NB4 (cell line): ENCODE measurements at places on chromosomes 6 and 20.

- DNase-seq: no peak
Measured at GRCh38 chr6:165698868-165699267, 35.8 kb upstream of the PDE10A start.

DNA sequence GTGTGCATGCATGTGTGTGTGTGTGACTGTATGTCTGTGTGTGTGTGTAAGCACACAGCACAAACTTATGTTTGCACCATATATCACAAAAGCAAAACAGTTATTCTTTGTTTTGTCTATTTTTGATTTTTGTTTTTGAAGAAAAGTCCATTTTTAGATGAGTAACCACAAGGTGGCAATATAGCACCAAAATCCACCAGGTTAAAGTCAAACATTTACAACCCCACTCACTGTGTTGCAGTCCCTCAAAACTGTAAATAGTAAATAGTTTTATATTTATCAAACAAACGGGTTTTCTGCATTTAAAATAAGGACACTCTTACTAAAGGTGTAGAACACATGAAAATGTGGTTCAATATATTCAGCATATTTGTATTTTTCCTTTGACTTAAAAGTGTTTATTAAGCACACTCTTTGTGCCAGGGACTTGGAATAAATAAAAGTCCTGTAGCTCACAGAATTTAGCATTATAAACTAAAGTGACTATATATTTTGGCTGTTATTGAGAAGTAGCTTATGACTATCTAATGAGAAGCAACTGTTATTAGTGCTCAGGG lies 118.5 kb downstream of the GFRAL start:
- peak; percentile 44 for DNase-seq

GRCh38 chr6:161660666-161661571 lies 387.1 kb upstream of the AGPAT4 start:
- DNase-seq: peak; percentile 31

GRCh38 chr6:127865108-127865507 lies 35.8 kb downstream of the THEMIS start:
- DNase-seq: no peak

- DNase-seq: no peak
Measured at GRCh38 chr6:130600880-130601341, 226.3 kb upstream of the SMLR1 start.

GRCh38 chr20:63293871-63294535 lies 1.0 kb downstream of the COL20A1 start:
- DNase-seq: no peak

GRCh38 chr6:15255909-15256395 lies 10.1 kb downstream of the JARID2 start:
- DNase-seq: no peak

DNA sequence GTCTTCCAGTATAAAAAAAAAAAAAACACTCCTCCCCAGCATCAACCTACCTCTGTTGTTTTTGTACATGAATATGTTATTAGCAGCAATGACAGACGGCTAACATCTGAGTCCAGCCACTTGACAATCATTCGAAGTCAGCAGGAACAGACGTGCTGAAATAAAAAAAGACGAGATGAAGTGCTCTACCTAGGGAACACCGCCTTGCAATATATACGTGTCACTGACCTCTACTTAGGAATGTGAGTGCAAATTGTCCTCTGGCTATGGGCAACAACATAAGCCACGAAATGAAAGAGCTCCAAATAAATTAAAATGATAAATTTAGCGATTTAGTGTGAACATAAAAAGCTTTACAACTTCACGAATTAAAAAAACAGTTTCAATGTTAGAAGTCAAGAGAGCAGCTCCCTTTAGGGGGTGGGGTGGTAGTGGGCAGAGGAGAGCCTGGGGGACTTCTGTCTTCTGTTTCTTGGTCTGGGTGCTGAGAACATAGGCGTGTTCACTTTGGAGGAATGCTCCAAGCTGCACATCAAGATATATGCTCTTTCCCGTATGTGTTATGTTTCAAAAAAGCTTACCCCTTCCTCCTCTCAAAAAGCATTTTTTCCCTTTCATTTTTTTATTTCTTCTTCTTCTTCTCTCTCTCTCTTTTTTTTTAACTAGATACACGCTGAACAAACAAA lies 23.3 kb downstream of the EDN1 start:
- no peak for DNase-seq

GRCh38 chr6:43293698-43294097 lies 4.4 kb upstream of the SLC22A7 start:
- DNase-seq: no peak

- DNase-seq: peak; percentile 9
Measured at GRCh38 chr6:24357336-24358218, at the start of gene DCDC2. Gene DCDC2 (minus strand): TSS chr6:24358059. CDS start chr6:24357750, 309 bp downstream.

GRCh38 chr6:147958683-147959082 lies 384.0 kb upstream of the SASH1 start:
- no peak for DNase-seq

DNA sequence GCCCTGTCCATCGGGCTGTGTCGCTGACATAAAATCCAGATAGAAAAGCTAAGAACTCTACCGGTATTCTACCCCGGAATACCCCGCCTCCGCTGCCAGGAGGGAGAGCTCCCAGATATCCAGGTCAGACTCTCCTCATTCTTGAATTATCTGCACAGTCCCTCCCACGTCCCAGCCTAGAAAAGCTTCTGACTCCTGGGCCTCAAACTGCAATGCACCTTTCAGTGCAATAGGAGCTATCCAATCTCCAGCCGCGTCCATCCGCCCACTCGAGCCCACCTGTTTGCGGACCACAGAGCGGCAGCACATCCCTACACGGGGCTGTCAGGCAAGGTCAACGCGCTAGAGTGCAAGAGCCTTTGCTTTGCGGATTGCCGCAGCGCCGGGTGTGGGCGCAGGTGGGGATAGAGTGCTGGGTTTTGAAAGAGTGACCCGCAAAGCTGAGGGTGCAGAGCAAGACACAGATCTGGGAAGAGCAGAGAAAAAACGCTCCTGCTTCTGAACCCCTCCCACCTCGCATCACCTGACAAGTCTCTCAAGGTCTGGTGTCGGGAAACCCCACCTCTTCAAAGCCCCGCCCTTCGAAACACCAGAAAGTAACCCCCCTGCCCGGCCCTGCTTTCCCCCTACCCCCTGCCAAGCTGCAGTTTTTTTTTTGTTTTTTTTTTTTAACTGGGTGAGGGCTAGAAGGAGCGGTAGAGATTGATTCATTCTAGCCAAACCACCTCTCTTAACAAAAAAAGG lies 1.3 kb downstream of the TAPBP start:
- DNase-seq: peak; percentile 64

DNA sequence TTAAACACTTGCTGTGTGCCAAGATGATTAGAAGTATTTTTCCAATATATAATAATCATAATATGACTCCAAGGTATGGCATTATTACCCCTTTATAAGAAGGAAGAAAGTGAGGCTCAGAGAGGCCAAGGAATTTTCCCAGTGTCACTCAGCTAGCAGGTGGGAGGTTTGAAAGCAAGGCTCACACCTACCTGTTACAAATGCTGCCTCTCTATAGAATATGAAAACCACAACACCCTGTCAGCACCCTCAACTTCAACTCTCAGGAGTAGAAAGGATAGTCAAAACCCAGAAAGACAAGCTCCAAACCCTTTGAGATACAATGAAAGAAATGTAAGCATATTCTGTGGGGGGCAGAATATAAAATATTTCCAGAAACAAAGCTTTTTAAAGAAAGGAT lies 76.7 kb downstream of the LAMP5 start:
- DNase-seq: no peak

DNA sequence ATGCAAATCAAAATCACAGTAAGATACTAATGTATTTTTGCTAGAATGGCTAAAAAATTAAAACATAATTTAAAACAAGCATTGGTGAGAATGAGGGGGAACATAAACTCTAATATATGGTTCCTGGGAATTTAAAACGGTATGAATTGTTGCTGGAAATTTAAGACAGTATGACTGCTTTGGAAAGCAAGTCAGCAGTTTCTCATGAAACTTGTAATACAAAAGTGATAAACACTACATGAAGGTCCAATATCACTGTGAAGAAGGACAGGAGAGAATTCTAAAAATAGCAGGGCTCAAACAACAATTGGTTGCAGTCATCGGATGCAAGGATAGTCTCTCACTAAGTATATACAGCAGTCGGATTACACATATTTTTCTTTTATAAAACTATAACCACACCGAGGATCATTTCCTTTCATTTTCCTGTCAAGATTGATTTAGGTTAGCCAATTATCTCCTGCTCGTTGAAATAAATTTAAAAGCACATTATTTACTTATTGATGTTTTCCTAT lies 18.5 kb upstream of the PRSS16 start:
- DNase-seq: no peak

GRCh38 chr6:43257367-43258145 lies 14.3 kb downstream of the TTBK1 start:
- DNase-seq: no peak

- no peak for DNase-seq
Measured at GRCh38 chr6:160254467-160255312, 3.9 kb downstream of the SLC22A2 start.

- no peak for DNase-seq
Measured at GRCh38 chr6:53982366-53983050, 128.7 kb upstream of the MLIP start.

- no peak for DNase-seq
Measured at GRCh38 chr6:24558516-24558915, 63.7 kb downstream of the ALDH5A1 start.

GRCh38 chr6:2744778-2745177 lies 5.9 kb downstream of the MYLK4 start:
- no peak for DNase-seq

DNA sequence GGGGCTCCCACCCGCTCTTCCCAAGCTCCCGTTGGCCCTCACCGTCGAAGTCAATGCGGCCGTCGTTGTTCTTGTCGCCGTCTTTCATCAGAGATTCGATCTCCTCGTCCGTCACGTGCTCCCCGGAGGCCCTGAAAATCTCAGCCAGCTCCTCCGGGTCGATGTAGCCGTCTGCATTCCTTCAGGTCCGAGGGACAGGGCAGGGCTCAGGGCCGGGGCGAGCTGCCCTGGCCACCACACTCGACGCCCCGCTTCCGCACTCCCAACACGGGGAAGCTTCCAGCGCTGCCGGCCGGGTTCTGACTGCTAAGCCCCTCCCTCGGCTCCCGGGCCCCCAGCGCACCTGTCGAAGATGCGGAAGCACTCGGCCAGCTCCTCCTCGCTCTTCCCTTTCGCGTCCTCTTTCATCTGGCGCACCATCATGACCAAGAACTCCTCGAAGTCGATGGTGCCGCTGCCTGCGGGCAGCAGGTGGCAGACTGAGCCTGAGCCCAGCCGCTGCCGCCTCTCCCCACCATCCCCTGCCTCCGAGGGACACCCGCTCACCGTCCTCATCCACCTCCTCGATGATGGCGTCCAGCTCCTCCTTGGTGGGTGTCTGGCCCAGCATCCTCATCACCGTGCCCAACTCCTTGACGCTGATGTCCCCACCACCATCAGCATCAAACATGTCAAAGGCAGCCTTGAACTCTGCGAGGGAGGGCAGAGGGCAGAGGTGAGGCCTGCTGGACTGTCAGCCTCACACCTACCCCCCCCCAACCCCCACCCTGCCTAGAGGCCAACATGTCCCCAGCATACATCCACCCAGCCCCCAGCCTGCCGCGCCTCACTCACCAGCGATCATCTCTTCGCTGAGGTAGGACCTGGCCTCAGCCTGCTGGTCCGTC lies 2.9 kb downstream of the TNNC2 start:
- DNase-seq: peak; percentile 66

DNA sequence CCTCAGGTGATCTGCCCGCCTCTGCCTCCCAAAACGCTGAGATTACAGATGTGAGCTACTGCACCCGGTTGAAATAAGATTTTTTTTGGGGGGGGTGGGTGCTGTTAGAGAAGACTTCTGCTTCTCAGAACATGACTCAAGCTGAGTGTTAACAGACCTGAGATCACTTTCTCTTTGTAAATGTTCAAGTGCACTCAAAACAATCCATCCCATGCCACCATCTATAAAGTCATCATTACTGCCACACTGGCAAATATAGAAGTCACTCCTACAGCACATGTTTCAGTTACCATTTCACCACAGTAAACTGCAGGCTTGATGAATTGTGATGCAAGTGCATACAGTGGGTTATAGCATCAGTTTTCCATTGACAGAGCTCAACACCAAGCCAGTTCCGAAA lies 9.0 kb downstream of the VPS16 start:
- DNase-seq: no peak
